NCI-H1105 (cell line): ENCODE measurements at places on chromosomes 11 and 22.

GRCh38 chr11:2547806-2548205 lies 103.0 kb downstream of the KCNQ1 start:
- no peak for DNase-seq

GRCh38 chr11:102830001-102830727 lies 13.2 kb downstream of the MMP3 start:
- DNase-seq: no peak

GRCh38 chr11:396948-397548 lies 3.0 kb downstream of the PKP3 start:
- DNase-seq: no peak

GRCh38 chr11:69377029-69377952 lies 83.3 kb downstream of the MYEOV start:
- DNase-seq: no peak

- DNase-seq: no peak
Observed at GRCh38 chr11:35324981-35325380, 94.4 kb downstream of the SLC1A2 start.

GRCh38 chr11:128095466-128095981 lies 491.8 kb downstream of the ETS1 start:
- DNase-seq: no peak

DNA sequence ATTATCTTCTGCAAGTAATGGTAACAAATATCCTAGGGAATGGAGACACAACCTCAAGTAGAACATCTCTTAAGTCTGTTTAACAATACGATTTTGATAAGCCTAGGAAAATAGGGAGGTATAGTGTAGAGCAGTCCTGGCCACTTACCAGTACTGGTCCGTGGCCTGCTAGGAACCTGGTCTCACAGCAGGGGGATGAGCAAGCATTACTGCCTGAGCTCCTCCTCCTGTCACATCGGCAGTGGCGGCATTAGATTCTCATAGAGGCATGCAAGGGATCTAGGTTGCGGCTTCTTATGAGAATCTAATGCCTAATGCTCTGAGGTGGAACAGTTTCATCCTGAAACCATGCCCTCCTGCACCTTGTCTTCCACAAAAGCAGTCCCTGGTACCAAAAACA lies 4.4 kb downstream of the OR51V1 start:
- no peak for DNase-seq

- DNase-seq: peak; percentile 98
Observed at GRCh38 chr11:12785901-12786300, 111.7 kb downstream of the TEAD1 start.

DNA sequence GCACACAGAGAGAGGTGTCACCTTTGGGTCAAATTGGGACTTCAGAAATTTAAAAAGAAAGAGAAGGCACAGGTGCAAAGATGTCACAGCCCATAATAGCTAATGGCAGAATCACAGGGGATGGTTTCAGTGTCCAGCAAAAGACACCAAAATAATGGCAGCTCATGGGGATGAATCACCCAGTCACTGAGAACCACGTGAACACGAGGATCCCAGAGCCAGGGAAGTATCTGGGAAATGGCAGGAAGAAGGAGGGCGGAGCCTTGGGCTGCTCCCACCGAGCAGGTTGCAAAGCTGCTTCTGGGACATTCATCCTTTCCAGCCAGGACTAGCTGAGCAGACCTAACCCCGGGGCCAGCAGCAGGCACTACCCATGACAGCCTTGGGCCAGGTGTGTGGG lies 45.6 kb downstream of the TRMU start:
- no peak for DNase-seq

GRCh38 chr11:12007769-12008737 lies at the start of gene DKK3:
DKK3 (minus strand) TSS chr11:12008626; CDS start chr11:12008582, 44 bp downstream.
- peak; percentile 27 for DNase-seq

DNA sequence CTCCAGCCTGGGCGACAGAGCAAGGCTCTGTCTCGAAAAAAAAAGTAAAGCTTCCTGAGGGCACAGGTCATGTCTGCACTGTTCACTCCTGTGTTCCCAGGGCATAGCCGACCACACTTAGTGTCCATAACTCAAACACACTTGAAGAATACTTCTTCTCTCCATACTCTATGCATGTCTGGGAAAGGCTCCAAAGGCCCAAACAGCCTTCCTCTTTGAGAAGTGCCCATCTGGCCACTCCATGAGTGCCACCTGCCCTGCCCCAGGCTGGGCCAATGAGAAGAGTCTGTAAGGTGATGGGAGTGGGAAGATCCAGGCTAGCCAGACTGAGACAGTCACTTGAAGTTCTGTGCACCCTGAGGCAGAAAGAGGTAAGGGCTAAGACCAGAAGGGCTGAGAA lies 24.7 kb downstream of the DGCR2 start:
- DNase-seq: no peak

- DNase-seq: no peak
Observed at GRCh38 chr11:68371171-68372041, 59.0 kb downstream of the LRP5 start.

- no peak for DNase-seq
Observed at GRCh38 chr22:23119494-23120414, 22.0 kb downstream of the RSPH14 start.

- DNase-seq: no peak
Observed at GRCh38 chr22:35991168-35991567, 37.5 kb downstream of the RBFOX2 start.

GRCh38 chr22:46824344-46824909 lies 62.0 kb downstream of the TBC1D22A start:
- no peak for DNase-seq

DNA sequence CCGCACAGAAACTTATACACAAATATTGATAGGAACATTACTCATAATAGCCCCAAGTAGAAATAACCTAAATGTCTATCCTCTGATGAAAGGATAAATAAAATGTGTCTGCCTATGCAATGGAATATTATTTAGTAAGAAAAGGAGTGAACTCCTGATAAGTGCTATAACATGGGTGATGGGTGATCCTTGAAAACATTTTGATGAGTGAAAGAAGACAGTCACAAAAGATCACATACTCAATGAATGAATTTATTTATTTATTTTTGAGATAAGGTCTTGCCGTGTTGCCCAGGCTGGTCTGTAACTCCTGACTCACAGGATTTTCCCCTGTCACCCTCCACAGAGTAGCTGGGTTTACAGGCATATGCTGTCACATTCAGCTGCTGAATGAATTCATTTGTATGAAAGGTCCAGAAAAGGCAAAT lies 17.3 kb downstream of the RNF121 start:
- no peak for DNase-seq

- DNase-seq: no peak
Observed at GRCh38 chr11:27830206-27830605, 130.0 kb upstream of the BDNF start.

GRCh38 chr11:101584655-101585054 lies 848 bp upstream of the TRPC6 start:
- no peak for DNase-seq

DNA sequence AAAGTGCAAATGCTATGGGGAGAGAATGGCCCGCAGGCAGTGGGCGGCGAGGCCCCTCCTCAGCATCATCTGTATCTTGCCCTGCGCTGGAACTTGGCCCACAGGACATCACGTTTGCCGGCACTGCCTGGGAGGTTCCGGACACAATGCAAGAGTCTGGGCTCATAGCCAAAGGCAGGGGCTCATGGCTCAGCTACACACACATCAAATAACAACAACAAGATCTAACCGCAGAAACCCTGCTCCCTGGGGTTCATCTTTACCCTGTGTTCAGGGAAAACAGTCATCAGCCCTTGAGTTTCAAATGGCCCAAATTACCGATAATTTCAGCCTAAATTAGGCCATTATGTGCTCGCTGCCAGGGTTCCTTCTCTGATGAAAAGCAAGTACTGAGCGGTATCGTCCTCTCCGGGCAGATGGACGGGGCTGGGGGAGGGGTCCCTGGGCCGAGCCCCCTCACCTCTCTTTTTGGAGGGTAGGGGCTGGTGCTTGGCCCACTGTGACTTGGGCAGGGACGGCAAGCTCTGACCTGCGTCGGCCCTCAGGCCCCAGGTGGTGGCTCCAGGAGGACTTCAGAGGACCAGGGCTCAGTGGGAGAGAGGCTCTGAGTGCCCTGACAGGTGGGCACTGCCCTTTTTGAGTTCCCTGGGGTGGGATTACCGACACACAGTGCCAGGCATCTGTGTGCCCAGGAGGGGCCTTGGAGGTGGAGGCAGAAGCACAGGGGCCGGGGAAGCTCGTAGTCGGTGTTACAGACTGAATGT lies 25.0 kb upstream of the GAL start:
- peak; percentile 95 for DNase-seq

- DNase-seq: no peak
Observed at GRCh38 chr22:27152033-27152432, 494.6 kb downstream of the MIAT start.

DNA sequence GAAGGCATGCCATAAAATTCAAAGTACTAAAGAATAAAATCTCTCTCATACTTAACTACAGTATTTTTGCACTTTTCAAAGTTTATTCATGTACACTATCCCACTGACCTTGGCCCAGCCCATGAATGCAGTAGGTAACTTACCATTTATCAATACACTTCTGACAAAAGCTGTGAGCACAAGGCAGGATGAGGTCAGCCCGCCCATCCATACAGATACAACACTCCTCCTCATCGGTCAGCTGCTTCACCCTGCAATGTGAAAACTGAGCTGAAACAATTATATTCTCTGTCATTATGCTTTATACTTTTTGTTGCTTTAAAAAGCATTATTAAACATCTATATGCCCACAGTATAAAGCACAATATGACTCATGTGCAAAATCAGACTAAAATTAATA lies 22.1 kb downstream of the RNF141 start:
- DNase-seq: no peak

GRCh38 chr22:20091690-20092476 lies 11.8 kb downstream of the DGCR8 start:
- no peak for DNase-seq

GRCh38 chr11:25927411-25927953 lies 404.4 kb upstream of the ANO3 start:
- no peak for DNase-seq

- no peak for DNase-seq
Observed at GRCh38 chr11:122210367-122210997, 94.5 kb upstream of the BLID start.

GRCh38 chr11:65013888-65014725 lies at the start of gene ARL2:
ARL2 (plus strand) TSS chr11:65014160; CDS start chr11:65014208, 48 bp downstream.
- DNase-seq: peak; percentile 94

GRCh38 chr11:117462864-117463247 lies 135.2 kb downstream of the CEP164 start:
- no peak for DNase-seq

DNA sequence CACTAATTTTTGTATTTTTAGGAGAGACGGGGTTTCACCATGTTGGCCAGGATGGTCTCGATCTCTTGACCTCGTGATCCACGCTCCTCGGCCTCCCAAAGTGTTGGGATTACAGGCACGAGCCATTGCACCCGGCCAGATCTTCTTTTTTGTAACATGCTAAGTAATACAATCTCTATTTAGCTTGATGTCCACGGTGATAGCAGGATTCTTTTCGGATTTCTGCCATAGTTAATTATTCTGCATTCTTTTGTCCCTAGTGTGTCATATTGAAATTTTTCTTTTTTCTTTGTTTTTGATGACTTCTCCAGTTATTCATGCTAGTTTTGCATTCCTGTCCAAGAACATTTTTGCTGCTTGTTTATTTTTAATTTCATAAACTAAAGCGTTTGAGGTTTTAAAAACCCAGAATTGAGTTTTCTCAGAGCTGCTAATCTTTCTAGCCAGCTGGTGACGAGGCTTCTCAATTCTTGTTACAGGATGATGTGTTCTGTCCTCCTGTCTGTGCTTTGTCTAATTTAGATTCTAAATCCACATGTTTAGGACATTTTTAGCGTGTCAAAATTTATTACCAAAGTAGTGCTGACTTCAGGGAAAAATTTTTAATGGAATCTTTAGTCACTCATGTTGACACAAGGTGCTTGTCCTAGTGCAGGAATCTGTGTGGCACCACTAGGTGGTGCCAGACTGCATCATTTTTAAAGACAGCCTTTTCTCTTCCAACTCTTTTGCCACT lies 21.8 kb downstream of the NF2 start:
- no peak for DNase-seq

GRCh38 chr11:15275141-15275540 lies 160.4 kb downstream of the INSC start:
- DNase-seq: no peak

- no peak for DNase-seq
Observed at GRCh38 chr11:1211838-1212237, 11.0 kb upstream of the MUC5B start.

DNA sequence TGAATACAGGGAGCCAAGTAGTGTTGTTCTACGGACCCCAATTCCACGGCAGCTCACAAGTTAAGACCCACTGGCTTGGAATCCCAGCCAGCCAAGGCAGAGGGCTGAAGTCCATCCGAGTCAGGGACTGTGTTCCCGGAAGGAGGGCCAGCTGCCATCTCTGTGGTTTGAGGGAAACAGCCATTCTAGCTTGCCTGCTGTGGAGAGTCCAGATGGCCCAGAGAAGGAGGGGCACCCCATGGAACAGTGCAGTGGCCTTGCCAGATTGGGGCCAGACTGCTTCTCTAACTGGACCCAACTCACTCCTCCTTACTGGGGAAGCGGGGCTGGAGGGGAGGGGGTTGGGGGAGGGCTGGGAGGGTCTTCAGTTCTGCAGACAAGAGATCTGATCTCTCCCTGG lies 156.4 kb downstream of the FAM181B start:
- DNase-seq: no peak

DNA sequence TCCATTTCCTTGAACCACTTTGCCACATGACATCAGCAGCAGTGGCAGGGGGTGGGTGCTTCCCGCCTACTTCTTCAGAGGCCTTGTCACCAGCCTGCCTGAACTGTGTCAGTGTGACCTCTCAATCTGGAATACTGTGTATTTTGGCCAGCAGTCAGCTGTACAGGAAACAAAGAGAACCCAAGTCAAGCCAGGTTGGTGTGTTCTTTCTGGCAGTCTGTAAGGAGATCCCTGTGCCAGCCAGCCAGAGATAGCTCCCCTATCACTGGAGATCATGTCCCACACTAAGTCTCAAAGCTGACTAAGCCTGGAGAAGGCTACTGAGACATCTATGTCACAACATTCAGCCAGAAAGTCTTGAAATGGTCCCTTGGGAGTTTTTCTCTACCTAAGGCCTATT lies 142.1 kb downstream of the TRPC6 start:
- no peak for DNase-seq

- DNase-seq: peak; percentile 29
Observed at GRCh38 chr11:10303558-10304363, 1.1 kb upstream of the ADM start.

- DNase-seq: peak; percentile 60
Observed at GRCh38 chr11:90476442-90477007, 253.7 kb upstream of the CHORDC1 start.

DNA sequence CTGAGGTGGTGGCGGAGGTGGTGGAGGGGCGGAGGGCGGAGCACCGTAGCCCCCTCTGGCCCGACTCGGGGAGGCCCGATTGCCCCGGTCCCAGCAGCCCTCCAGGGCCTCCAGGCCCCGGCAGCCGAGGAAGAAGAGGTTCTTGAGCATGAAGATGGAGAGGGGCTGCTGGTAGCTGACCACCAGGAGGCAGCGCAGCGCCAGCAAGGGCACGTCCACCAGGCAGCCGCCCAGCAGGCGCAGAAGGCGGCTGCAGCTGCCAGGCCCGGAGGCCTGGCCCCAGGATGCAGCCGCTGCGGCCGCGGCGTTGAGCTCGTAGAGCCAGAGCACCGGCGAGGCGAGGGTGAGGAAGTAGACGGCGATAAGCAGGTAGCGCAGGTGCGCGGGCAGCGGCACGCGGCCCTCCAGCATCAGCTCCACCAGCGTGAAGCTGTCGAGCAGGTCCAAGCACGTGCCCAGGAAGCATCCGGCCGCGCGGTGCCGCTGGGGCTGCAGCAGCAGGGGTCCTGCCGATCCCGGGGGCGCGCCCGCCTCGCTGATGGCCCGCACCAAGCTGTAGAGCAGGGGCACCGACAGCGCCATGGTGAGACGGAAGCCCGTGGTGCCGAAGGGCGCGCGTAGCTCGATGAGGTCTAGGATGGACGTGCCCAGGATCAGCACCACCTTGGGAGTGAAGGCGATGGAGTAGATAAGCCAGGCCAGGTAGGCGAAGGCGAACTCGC lies 1.5 kb downstream of the TMEM121B start:
- DNase-seq: no peak
